ENCODE measurements at places on chromosomes 16 and 17.

DNA sequence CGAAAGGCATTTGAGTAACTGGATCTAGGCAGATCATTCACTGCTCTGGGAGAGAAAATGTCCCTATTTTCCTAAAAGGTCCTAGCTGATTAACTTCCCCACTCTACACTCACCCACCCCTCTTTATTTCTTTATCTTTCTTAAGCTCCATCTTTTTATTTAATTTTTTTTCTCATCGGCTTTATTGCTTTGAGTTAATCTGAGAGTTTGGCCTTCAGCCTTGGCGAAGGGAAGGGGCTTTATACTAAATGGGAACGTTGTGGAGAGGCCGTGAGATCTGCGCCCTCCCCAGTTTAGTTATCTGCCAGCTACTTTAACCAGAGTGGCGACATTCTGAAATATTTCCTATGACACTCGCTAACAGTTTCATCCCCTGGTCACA is 882 bp upstream of the TOX3 start:
- no peak for DNase-seq

GRCh38 chr17:20235747-20236146 is 226.6 kb downstream of the SPECC1 start:
- no peak for DNase-seq

DNA sequence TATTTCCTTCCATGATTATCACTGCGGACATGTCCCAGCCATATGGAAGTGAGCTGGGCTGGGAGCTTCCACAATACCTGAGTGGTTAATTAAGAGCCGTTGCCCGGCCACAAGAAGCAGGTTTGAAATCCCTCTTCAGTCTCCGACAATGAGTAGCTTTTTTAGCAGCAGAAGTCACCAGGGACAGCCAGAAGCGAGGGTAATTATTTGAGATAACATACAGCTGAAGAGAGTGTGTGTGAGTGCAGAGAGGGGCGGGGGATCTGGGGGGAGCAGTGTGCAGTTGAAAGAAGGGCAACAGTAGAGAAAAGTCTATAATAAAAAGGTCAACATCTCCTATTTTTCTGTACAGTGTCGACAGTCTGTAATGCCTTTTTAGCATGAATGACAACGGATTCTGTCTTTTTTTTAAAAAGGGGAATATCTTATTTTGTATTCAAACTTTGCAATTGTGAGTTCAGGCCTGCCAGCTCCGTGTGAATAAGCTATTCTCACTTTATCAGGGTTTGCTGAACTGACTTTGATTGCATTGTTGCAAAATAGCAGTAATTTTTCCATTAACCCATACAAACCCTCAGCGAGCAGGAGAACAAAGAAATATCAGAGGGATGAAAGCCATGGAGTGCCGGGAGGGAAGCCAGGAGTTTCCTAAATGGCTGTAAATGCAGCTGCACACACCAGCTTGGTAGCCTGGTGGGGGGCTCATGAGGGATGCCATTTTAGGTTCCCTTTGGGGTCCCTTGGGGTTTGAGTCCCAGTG is 220.3 kb upstream of the IRX3 start:
- no peak for DNase-seq

DNA sequence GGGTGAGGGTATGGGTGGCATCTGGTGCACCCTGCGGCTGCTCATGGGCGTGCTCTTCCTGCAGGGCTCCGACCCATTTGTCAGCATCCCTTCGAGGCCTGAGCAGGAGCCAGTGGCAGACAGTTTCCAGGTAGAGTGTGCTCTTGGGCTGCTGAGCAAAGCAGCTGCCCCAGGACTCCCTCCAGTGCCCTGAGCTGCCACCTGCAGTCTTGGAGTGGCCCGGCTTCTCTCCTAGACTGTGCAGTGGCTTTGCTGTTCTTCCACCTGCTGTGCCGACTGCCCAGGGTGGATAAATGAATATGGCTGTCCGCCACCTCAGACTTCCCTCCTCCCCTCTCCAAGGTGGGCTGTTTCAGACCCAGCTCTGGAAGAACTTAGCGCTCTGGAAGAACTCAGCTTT is 10.8 kb upstream of the JPT2 start:
- DNase-seq, result no peak

- no peak for DNase-seq
Observed at GRCh38 chr16:10202649-10203048, 20.4 kb upstream of the GRIN2A start.

Data from stimulated activated CD8-positive, alpha-beta memory T cell treated with anti-CD3 and anti-CD28 coated beads, Interleukin-4, amount 100 ng/mL, for 1 hour (primary cell).